Mesothelial cell of epicardium (in vitro differentiated cells): ENCODE measurements at places on chromosomes 2 and 18.

GRCh38 chr2:202555356-202555755 is 79.4 kb upstream of the FAM117B start:
- peaks cover 36% of the 10 kb centered on the region for H3K36me3 ChIP-seq
- H3K27me3 ChIP-seq = no peaks in the 10 kb centered on the region
- no peak overlapping the region for H3K4me3 ChIP-seq
- no peak overlapping the region for H3K27ac ChIP-seq
- no peak for DNase-seq
- no peaks in the 10 kb centered on the region for H3K4me1 ChIP-seq

GRCh38 chr2:238704471-238705225 is 143.2 kb upstream of the TWIST2 start:
- H3K27me3 ChIP-seq = peaks cover 18% of the 10 kb centered on the region
- no peak overlapping the region for H3K4me3 ChIP-seq
- H3K27ac ChIP-seq = no peak overlapping the region
- no peaks in the 10 kb centered on the region for H3K36me3 ChIP-seq
- peaks cover 9% of the 10 kb centered on the region for H3K4me1 ChIP-seq
- no peak for DNase-seq

GRCh38 chr2:14297906-14298305 is 334.6 kb upstream of the LRATD1 start:
- H3K4me3 ChIP-seq = no peak overlapping the region
- no peaks in the 10 kb centered on the region for H3K27me3 ChIP-seq
- no peak overlapping the region for H3K27ac ChIP-seq

GRCh38 chr18:61870151-61870550 is 22.7 kb downstream of the RNF152 start:
- H3K4me3 ChIP-seq = no peak overlapping the region
- peak overlapping the region; percentile 33 for H3K27ac ChIP-seq
- H3K27me3 ChIP-seq = no peaks in the 10 kb centered on the region
- H3K4me1 ChIP-seq = peaks cover 3% of the 10 kb centered on the region
- no peak for DNase-seq
- peaks cover 2% of the 10 kb centered on the region for H3K36me3 ChIP-seq

GRCh38 chr2:186477790-186478189 is 8.3 kb upstream of the ZC3H15 start:
- no peaks in the 10 kb centered on the region for H3K4me1 ChIP-seq
- H3K4me3 ChIP-seq = no peak overlapping the region
- H3K36me3 ChIP-seq = peaks cover 9% of the 10 kb centered on the region
- DNase-seq = no peak
- H3K27ac ChIP-seq = no peak overlapping the region
- no peaks in the 10 kb centered on the region for H3K27me3 ChIP-seq
